ENCODE measurements at places on chromosomes 16 and 17. TPM values are rescaled to one million over a fixed set of nuclear protein-coding genes. Genes with fewer than 3 reads are reported as not detected.

Gene DNAAF1
- total RNA-seq = not detected

Gene CTRL
- total RNA-seq = 0.18 TPM

Gene FZD2
- total RNA-seq = 8.8 TPM

Gene NHLRC4
- total RNA-seq = 6.5 TPM

Gene NLRC5
- total RNA-seq = 3.2 TPM

Gene MEOX1
- 0.54 TPM for total RNA-seq

Gene KCNH6
- total RNA-seq = not detected

Gene PPY
- not detected for total RNA-seq

Gene ENO3
- total RNA-seq = 1.3 TPM

Gene SMIM36
- not detected for total RNA-seq

Gene SHBG
- total RNA-seq = 1.6 TPM

Gene KRT33B
- total RNA-seq = not detected

Gene CBFA2T3
- not detected for total RNA-seq

Gene RNF213
- total RNA-seq = 40.7 TPM

Gene SYNGR3
- 6.6 TPM for total RNA-seq

Gene MSLN
- total RNA-seq = not detected

Gene TERB1
- not detected for total RNA-seq

Gene GDPD3
- total RNA-seq = 1.8 TPM

Gene SP2
- 2.1 TPM for total RNA-seq

Gene ANKRD13B
- total RNA-seq = 5.8 TPM

Gene NOG
- not detected for total RNA-seq

Gene MYCBPAP
- total RNA-seq = not detected

Gene MYH1
- total RNA-seq = not detected

Gene CYTH1
- 21.1 TPM for total RNA-seq

Gene CTCF
- total RNA-seq = 14.4 TPM

Gene PABPN1L
- not detected for total RNA-seq

Gene KRTAP4-1
- total RNA-seq = not detected

Gene TUBG1
- 57.3 TPM for total RNA-seq

Gene FSCN2
- total RNA-seq = 1.6 TPM

Gene ZPBP2
- not detected for total RNA-seq

Gene NPIPB12
- 3.9 TPM for total RNA-seq

Gene MYH2
- total RNA-seq = not detected

Gene CDK5RAP3
- 58.3 TPM for total RNA-seq

Gene TP53TG3B
- 0.16 TPM for total RNA-seq

Gene TBX6
- not detected for total RNA-seq

Gene LLGL2
- total RNA-seq = 0.54 TPM

Gene CIITA
- total RNA-seq = not detected

Gene AOC3
- not detected for total RNA-seq

Data from cardiac atrium fibroblast (primary cell).